Activated CD8-positive, alpha-beta memory T cell treated with anti-CD3 and anti-CD28 coated beads for 1 hour (primary cell): ENCODE measurements at places on chromosomes 4 and X.

- no peak for DNase-seq
Observed at GRCh38 chr4:101141230-101141629, 206.1 kb downstream of the PPP3CA start.

- DNase-seq = no peak
Observed at GRCh38 chr4:57614257-57614932, 504.2 kb upstream of the IGFBP7 start.

GRCh38 chrX:554271-554670 lies 76.3 kb upstream of the SHOX start:
- no peak for DNase-seq

- DNase-seq = no peak
Observed at GRCh38 chr4:16450031-16450430, 223.8 kb upstream of the TAPT1 start.

DNA sequence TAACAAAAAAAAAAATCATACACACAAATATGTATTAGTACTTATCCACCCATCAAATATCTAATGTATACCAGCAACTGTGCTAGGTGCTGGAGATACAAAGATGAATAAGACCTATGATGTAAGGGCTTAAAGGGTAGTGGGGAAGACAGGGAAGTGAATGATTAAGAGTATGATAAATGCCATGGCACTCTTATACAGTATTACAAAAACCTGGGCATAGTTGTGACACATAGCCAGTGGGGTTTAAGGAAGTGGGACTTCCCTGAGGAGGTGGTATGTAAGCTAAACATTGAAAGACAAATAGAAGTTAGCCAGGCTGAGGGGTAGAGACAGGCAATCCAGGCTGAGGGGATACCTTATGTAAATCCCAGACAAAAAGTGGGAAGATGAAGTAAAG lies 23.5 kb downstream of the CHM start:
- DNase-seq = no peak

DNA sequence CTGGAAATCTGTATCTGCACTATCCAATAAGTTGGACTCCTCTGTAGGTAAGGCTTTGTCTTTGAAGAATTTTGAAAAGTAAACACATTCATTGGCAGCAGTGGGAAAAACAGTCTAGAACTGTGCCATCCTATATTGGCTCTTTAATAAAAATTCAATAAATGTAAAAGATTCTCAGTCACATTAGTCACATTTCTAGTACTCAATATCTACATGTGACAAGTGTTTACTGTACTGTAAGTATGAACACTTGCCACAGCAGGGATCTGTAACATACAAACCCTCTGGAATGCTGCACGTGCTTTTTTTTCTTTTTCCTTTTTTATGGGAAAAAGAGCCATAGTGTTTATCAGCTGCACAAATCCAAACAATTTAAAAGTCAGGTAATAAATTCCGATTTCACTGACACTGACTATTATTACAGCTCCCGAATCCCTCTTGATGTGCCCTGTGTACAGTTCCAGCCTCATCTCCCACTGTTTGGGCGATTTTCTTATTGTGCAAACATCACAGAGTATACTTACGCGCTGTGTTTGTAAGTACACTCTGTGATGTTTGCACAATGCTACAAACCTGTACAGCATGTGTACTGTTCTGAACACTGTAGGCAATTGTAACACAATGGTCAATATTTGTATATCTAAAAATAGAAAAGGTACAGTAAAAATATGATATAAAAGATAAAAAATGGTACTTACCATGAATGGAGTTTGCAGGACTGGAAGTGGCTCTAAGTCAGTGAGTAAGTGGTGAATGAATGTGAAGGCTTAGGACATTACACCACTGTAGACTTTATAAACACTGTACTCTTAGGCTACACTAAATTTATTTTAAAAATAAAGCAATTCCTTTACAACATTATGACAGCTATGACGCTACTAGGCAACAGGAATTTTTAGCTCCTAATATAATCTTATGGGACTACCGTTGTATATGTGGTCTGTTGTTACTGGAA lies 8.7 kb downstream of the PYURF start:
- DNase-seq = no peak

- no peak for DNase-seq
Observed at GRCh38 chr4:7646384-7647061, 211.8 kb upstream of the PSAPL1 start.
